Activated naive CD4-positive, alpha-beta T cell treated with anti-CD3 and anti-CD28 coated beads, Interleukin-2, amount 50 U/mL, for 16 hours (primary cell): ENCODE measurements at places on chromosomes 3 and 15.

DNA sequence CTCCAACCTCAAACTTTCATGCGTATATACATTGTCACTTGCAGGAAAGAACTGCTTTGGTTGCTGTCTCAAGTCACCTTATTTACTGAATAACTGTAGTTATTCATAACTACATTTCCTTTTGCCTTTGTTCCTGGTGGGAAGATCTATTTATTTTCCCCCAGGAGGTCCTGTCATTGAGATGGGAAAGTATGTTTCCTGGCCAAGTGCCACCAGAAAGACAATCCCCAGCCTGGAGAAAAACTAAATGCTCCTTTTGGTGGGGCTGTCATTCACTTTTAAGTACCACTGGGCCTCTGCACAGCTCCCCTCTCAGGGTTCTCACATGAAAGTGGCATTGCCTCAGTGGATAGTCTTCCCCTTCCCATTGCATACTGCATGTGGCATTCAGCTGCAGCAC lies 59.8 kb downstream of the LRRC3B start:
- DNase-seq = no peak

DNA sequence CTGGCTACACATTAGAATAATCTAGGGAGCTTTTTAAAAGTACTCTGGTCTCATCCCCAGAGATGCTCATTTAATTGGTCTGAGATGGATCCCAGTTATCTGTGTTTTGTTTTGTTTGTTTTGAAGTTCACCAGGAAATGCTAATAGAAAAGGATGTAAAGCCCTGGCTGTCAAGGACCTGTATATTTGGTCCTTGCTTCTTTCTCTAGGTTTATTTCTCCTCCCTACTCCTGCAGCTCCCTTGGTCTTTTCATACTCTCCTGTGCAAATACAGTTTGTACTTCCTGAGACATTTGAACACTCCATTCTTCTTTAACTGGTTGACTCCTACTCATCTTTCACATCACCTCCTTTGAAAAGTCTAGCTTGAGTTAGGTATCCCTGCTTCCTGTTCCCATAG lies 3.3 kb downstream of the PIK3CA start:
- no peak for DNase-seq

DNA sequence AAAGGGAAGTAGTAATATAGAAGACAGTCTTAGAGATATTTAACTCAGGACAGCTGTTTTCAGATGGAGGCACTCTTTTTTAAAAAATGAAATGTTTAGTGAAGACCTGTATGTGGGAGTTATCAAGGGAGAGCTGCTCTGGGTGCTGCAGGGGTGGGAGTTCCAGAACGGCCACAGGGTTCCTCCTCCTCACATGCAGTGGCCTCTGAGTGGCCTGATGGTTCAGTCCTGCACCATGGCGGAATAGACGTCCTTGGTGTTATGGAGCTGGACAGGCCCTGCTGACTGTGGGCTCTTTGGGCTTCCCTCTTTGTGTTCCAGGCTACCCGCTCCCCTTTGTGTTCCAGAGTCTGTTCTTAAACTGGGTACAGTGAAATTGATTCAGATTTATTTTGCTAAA lies 126.1 kb downstream of the CHST2 start:
- DNase-seq = no peak

DNA sequence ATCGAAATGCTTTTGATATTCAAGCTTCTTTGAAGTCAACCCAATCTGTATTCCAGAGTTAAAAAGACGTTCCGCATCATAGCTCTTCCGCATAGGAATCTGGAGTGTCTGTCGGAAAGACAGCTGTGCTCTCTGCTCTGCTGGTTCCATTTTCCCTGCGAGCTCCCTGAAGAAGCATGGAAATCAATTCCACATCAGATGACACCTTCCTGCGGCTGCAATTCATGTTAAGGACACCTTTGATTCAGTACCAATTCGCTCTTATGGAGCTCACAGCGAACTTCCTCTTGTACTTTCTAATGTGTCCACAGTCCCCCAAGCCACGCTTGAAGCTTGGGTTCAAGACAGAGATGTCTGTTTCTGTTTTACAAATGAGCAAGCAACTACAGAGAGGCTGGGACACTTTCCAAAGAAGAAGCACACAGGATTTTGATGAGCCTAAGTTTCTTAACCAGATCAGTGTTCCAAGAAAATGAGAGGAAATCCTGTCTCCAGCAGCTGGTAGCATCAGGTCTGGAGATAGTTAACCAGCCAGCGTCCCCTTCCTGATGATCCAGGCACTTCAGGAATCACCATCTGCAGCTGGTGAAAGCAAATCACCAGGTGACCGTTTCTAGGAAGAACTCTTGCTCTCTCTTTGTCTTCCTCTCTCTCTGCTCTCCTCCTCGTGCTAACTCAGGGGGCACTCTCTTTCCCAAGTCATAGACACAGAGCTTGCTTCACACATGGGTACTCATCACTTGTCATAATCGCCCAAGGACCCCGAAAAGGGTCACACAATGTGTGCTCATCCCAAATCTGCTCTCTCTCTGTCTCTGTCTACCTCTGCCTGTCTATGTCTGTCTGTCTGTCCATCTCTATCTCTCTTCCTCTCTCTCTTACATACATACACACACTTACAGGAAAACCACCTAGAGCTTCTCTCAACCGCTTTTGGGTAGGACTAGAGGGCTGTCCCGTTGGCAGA lies 281.8 kb downstream of the FAM43A start:
- DNase-seq = no peak

GRCh38 chr15:80568876-80569605 lies 126.1 kb upstream of the ABHD17C start:
- no peak for DNase-seq

GRCh38 chr3:127260826-127261555 lies 26.9 kb downstream of the PRR20G start:
- no peak for DNase-seq

- DNase-seq = no peak
These were observed 1.4 kb upstream of the COL8A1 start for GRCh38 chr3:99637016-99637367.

DNA sequence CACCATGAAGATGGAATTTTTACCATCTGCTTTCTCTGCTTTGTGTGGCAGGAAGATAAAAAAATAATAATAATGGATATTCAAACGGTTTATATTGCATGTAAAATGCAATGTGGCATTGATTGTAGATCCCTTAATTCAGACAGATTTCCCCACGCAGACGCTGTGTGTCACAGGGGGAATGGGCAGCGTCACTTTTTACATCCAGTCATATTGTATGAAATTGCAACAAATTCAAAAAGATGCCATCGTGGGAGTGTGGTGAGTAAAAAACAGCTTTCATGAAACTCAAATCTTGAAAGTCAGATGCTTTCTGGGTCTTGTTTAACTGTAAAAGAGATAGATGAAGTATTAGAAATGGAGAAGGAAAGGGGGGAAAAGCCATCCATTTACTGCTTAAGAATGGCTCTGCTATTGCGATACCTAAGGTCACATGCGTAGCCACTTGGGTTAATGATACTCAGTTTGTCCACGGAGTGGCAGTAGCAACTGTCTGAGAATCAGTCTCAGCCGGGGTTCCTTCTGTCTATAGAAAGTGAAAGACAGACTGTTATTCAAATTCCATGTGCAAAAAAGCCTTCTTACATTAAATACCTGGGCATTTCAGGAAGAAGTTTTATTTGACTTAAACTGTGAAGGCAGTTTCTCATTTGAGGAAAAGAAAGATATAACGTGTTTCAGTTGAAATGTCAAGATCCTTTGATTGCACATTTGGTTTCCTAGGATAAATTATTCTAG lies 28.5 kb downstream of the BTD start:
- peak; percentile 54 for DNase-seq

- DNase-seq = no peak
These were observed 78.4 kb upstream of the HERC1 start for GRCh38 chr15:63912061-63912615.

DNA sequence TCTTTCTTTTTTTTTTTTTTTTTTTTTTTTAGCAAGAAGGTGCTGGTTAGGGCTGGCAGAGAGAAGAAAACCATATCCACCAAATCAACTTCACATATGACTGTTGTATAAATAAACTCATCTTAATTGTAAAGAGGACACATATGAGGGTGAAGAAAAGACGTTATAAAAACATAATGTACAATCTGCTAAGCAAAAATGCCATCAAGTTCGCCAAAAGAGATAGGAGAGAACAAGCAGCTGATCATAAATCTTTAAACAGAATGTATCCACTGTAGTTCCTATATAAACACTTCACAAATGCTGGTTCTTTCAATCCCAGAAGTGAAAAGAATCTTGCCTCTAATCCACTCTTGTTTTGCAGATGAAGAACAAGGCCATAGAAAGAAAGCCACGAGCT lies 9.2 kb downstream of the FGF12 start:
- DNase-seq = no peak

DNA sequence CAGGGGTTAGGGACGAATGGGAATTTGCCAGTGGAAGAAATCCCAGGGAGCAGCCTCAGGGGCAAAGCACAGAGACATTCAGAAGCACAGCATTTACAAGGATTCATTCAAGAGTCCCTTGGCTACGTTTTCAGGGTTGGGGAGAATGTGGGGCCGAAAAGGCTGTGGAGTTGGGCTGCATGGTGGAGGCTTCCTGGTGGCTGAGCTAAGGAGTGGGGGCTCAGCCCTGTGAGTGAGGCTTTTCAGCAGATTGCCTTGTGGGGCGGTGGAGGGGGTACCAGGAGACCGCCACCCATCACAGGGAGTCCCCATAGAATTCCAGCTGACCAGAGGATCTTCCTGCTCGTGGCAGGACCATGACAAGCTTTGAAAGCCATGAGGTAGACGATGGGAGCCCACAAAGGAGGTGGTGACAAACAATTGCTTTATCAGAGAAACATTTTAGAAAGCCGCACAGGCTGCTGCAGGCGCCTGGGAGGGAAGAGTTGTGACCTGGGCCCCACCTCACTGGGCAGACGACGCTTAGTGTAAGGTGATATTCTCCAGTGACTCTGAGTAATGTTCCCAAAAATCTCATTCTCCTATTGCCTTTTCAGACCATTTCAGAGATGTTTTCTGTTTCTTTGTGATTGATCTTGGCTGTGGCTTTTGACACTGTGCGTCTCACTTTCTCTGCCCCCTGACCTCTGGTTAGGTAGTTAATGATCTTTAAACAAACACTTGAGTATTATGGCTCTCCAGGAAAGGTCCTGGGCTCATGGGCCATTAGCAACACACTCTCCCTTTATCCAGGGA lies 128.0 kb downstream of the DNAJB8 start:
- no peak for DNase-seq

DNA sequence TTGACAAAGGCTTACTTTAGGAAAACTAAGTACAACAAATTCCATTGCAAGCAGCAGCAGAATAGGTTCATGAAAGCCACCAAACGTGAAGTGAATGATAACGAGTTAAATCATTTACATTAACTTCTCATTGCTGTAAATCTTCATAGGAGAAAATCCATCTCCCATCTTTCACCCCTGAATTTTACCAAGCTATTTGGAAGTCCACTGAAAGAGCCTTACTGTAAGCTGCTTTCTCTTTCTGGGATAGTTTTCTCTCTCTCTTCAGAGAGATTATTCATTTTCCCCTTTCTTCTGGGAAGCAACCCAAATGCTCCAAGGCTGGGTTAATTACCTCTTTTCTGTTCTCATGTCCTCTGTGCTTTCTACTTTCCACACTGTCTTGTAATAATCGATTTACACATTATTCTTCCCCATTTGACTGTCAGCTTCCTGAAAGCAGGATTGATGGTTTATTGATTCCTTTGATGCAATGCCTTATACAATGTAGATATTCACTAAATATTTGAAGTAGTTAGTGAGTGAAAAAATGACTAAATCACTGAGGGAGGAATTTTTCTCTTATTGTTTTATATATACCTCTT lies 914.3 kb upstream of the ARPP21 start:
- DNase-seq = no peak

DNA sequence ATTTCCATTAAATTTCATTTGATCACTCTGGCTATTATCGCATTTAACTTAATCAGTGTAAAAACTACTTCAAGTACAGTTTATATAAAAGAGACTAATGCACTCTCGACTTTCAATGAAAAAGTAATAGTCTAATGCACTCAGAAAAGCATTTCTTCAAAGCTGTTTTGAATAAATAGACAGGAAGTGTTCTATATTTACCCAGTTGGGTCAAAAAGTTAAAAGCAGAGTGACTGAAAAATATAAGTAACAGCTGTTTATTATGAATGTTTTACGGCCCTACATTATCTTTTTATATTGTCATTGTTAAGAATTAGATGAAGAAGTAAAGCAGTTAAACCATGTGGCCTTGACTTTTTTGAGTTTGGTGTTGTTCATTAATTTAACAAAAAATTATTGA lies 391.8 kb downstream of the ZPLD1 start:
- DNase-seq = no peak

- no peak for DNase-seq
These were observed 46.4 kb downstream of the MORC1 start for GRCh38 chr3:109071350-109072142.

- peak; percentile 72 for DNase-seq
These were observed 1.8 kb upstream of the SCN5A start for GRCh38 chr3:38651153-38651789.

- DNase-seq = no peak
These were observed 598.9 kb upstream of the GRM7 start for GRCh38 chr3:6262010-6262409.

DNA sequence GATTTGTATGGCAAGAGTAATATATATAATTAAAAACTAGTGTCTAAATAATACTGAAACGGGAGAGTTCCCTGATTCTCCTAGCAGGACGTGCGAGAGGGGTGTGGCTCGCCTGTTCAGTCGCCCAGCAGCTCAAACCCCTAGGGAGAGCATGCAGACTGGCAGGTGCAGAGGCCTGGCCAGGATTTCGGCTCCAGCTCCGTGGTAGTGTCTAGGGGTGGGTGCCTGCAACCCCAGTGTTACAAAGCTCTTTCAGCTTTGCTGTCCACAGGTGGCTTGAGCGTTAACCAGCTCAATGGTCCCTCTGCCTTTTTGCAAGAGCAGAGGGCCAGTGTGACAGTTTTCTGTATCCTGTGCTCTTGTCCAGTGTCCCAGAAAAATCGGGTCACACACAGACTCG lies 226.6 kb downstream of the ALCAM start:
- no peak for DNase-seq

- peak; percentile 44 for DNase-seq
These were observed 5.3 kb downstream of the EDEM1 start for GRCh38 chr3:5192571-5193365.

DNA sequence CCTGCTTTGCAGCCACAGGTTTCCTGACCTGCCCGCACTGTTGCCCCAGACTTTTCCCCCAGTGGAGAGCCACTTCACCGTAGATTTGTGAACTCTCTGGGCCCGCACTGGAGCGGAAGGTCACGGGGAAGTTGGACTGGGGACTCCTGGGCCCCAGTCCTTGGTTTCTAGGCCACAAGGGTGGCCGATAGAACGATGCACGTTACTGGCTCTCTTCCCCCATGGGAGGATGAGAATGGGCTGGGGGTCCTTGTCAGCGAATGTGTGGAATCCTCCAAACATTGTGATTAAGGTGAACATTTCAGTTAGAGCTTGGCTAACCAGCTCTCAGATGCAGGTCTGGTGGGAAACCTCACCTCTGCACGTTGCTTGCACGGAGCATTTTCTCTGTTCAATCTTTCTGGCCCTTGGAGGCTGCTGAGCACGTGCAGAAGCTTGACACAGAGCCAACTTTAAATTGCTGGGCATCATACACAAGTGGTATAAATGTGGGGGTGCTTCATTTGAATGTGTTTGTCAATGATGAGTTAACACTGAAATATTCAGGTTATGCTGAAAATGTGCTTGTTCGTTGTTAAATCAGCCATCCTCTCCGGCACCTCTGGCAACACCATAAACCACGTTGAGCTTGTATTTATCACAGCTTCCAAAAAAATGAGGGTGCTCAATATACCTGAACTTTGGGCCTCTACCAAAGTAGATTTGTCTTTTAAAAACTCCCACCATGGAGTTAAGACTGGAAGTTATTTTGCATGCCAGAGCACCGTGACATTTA lies 976 bp downstream of the DIS3L start:
- DNase-seq = no peak
